Fibroblast of upper back skin (primary cell): ENCODE measurements at places on chromosomes 12 and 14.
A peak's percentile ranks its signal among the peaks of the same experiment; 100 is the strongest.

- peak; percentile 44 for DNase-seq
Measured at GRCh38 chr14:71119832-71120231, 212.6 kb downstream of the PCNX1 start.

DNA sequence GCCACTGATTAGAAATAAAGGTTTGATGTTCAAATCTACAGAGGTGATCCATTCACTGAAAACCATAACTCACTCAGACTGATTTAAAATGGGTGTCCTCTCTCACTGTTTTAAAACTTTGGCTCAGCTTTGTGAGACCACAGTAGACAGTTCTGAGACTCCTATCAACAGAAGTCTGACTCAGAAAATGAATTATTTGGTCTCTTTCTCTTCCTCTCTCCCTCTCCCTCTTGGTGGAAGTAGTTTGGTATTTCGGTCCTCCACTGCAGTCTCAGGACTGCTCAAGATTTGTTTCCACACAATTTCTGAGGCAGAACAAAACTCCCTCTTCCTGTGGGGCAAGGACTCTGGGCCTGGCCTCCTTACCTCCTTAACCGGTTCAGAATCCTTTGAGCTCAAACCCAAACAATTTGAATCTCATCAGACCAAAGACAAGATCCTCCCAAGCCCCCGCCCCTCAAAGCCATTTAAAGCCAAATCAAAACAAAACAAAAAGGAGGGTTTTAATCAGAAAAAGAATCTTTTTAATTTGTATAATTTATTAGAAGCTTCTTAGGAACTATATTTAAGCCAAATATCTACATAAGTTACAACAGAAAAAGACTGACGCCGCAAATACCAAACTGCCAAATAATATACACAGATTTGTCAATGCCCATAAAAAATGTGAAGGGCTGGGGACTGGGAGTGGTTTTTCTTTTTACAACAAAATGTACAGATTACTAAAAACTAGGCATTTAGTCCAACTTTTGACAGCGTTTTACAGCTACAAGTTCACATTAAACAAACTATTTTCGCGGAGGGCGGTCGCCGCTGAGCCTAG lies 3.9 kb downstream of the NKX2-1 start:
- DNase-seq, result no peak

GRCh38 chr12:905261-906031 lies 44.0 kb downstream of the RAD52 start:
- no peak for DNase-seq

DNA sequence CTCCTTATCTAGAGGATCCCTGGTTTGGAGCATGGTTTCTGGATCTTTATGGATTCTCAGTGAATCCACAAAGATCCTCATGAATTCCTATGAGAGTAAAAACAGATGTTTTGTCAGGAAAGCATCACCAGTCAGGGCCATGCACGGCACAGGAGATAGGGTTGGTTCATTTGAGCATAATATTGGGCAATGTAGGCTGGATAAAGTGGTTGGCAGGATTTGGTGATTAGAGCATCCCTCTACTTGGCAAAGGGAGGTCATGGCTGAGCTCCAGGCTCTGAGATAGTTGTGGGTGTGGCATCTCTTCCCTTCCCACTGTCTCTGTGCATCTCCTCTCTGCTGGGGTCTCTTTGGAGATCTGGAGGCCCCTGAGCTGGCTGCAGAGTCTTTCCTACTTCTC lies 149.8 kb downstream of the DACT1 start:
- DNase-seq, result no peak

DNA sequence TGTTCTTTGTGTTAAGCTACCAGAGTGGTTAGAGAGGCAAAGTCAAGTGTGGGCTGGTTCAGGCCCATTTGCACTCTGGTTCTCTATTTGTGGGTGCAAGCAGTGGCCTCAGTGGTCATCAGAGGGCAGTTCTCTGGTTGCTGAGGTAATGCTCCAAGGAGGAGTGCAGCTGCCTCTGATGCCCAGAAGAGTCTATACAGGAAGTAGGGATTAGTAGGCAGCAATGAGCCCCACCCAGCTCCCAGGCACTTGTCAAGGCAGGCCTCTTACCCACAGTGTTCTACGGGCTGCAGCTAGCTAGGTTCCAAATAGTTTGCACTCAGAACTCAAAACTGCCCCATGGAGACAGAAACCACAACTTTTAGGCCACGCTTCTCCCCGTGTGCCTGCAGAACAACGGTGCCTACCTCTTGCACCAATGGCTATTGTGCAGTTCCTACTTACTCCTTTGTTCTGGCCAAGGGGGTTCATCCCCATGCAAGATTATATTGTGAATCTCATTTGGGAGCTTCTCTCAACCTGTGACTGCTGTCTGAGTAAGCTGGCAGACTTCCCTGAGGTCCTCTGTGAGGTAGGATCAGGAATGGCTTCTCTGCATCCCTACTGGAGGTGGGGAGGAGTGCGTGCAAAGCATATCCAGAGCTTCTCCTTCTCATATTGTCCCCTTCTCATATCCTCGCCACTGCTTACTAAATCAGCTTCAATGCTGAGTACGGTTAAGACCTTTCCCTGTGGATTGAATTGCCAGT lies 410.3 kb upstream of the LMO3 start:
- no peak for DNase-seq

DNA sequence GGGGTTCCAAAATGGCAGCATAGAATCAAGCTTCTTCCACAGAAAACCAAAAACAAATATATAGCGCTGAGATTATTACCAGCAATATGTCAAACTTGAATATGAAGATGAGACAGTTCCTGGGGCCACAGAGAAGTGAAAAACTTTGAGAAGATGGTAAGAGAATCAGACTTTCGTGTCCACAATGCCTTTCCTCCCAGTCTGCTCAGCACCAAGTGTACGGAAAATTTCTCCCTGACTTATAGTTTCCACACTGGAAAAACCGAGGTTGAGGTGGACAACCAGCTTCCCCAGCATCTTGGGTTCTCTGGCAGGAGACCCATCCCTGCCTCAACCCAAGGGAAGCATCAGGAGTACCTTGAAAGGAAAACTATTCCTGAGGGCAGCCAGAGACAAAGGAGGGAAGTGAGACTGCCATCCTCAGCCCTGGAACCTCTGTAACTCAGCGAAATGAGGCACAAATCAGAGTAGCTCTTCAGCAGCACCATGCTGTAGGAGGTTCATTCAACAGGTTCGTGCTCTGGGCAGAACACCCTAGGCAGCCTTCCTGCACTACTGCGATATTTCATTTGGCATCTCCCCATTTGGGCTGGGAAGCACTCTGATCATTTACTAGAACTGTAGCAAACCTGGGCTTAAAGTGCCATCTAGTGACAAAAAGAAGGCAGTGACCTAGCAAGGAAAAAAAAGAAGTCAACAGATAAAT lies 52.4 kb upstream of the CAPRIN2 start:
- DNase-seq, result peak; percentile 82

DNA sequence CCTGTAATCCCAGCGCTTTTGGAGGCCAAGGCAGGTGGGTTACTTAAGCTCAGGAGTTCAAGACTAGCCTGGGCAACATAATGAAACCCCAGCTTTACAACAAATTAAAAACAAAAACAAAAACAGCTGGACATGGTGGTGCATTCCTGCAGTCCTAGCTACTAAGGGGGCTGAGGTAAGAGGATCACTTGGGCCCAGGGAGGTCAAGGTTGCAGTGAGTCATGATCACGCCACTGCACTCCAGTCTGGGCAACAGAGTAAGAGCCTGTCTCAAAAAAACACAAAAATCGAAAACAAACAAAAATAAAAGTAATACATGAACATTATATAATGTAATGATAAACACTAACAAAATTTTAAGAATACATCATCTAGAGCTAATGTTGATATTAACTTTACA lies 46.2 kb upstream of the GRIP1 start:
- DNase-seq, result no peak

DNA sequence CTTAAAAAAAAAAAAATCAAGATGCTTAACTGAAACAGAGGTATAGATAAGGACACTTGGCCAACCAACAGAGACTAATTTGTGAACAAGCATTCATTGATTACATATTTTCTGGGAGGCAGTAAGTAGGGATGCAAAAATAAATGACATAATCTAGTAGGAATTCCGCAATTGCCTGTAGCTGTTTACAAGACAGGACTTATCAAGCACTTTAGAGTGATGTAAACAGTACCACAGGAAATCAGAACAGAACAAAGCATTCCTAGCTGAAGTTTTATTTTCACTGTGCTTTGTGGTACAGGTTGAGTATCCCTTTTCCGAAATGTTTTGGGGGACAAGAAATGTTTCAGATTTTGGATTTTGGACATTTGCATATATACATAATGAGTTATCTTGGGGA lies 68.2 kb upstream of the FGD4 start:
- no peak for DNase-seq
